ENCODE measurements at places on chromosomes 12 and 14. TPM values are rescaled to one million over a fixed set of nuclear protein-coding genes. Genes with fewer than 3 reads are reported as not detected.

The TTC7B gene
- 29.1 TPM for total RNA-seq

The SLC2A14 gene
- total RNA-seq: 2.7 TPM

DNA sequence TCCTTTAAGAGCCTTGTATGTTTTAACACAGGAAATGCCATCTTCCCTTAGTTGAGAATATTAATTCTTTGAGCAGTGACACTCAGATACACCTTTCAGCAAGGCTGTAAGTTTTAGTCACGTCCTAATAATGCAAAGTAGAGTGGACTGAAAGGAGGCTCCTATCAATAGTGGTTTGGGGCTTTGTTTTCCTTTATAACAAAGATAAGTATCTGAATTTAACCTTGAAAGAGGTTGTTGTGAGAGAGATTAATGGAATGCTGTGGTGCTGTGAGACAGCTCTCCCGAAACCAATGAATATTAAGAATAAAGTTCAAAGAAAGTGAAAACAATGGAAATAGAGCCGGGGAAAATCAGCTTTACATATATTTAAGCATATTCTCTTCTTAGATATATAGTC is 259.6 kb downstream of the ERC1 start:
- no peak overlapping the region for H3K27ac ChIP-seq
- H3K4me3 ChIP-seq: no peak overlapping the region
- DNase-seq: no peak
- H3K36me3 ChIP-seq: no peaks in the 10 kb centered on the region
- H3K4me1 ChIP-seq: no peaks in the 10 kb centered on the region

GRCh38 chr12:103043531-103044486 is 86.3 kb downstream of the ASCL1 start:
- H3K27me3 ChIP-seq: no peaks in the 10 kb centered on the region
- no peak overlapping the region for H3K4me3 ChIP-seq
- H3K4me1 ChIP-seq: no peaks in the 10 kb centered on the region
- no peak overlapping the region for H3K27ac ChIP-seq
- H3K36me3 ChIP-seq: no peaks in the 10 kb centered on the region

DNA sequence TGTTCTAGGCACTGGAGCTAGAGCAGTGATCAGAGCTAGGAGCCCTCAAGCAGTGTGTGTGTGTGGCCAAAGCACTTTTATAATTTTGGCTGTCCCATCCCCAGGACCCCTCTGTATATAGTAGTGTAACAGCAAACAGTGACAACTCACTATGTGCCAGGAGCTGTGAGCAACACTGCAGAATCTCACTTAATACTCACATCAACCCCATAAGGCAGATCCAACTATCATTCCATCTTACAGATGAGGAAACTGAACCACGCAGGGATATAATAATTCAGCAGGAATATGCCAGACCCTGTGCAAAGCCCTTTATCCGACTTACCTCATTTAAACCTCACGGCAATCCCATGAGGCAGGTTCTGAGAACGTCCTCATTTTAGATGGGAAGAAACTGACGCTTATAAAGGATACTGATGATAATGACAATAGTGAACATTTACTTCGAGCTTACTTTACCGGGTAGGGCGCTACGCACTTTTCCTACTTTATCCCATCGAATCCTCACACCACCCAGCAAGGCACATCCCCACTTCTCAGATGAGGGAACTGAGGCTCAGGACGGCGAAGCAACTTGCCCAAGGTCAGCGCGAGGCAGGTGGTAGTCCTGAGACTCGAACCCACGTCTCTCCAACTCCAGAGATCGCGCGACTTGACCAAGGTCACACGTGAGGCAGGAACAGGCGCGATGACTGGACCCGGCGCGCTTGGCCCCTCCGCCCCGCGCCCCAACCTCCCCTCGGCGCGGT is 687 bp downstream of the RAB35 start:
- peak overlapping the region; percentile 87 for H3K27ac ChIP-seq
- peaks cover 19% of the 10 kb centered on the region for H3K4me1 ChIP-seq
- no peaks in the 10 kb centered on the region for H3K27me3 ChIP-seq

- H3K27me3 ChIP-seq: no peaks in the 10 kb centered on the region
- no peak overlapping the region for H3K4me3 ChIP-seq
- no peak overlapping the region for H3K27ac ChIP-seq
- no peaks in the 10 kb centered on the region for H3K36me3 ChIP-seq
- H3K4me1 ChIP-seq: no peaks in the 10 kb centered on the region
These were observed 204.9 kb upstream of the RMST start for GRCh38 chr12:97257726-97258125.

DNA sequence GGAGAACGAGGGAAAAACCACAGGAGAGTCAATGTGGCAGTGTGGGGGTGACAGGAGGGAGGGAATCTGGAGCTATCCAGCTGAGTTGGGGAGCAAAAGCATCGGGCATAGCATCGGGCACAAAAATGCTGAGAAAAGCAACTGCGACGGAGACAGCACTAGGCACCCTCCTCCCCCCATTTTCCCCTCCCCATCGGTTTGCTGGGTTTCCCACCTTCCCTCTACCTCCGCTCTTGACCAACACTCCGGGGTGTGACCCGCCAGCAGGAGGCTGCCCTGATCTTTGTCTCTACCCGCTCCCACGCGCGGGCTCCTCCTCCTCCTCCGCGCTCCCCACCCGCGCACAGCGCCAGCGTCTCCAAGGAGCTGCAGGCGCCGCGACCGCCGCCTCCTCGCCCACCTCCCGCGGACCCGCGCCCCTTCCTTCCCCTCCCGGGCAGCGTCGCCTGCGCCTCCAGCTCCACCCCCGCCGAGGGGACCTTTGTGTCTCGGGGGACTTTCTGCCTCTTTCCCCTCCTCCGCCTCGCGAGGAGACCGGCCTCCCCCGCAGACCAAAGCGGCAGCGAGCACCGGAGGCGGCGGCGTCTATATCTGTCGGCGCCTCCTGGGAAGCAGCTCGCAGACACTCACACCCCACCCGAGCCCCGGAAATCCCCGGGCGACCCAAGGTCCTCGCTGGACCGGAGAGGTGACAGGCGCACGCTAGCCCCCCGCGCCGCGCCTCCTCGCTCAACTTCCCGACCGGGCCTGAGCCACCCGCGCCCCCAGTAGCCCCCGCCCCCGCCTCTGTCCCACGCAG is 920 bp downstream of the CDK17 start:
- H3K27ac ChIP-seq: peak overlapping the region; percentile 98
- no peaks in the 10 kb centered on the region for H3K27me3 ChIP-seq
- peak; percentile 63 for DNase-seq
- peaks cover 3% of the 10 kb centered on the region for H3K4me1 ChIP-seq
- no peaks in the 10 kb centered on the region for H3K36me3 ChIP-seq

DNA sequence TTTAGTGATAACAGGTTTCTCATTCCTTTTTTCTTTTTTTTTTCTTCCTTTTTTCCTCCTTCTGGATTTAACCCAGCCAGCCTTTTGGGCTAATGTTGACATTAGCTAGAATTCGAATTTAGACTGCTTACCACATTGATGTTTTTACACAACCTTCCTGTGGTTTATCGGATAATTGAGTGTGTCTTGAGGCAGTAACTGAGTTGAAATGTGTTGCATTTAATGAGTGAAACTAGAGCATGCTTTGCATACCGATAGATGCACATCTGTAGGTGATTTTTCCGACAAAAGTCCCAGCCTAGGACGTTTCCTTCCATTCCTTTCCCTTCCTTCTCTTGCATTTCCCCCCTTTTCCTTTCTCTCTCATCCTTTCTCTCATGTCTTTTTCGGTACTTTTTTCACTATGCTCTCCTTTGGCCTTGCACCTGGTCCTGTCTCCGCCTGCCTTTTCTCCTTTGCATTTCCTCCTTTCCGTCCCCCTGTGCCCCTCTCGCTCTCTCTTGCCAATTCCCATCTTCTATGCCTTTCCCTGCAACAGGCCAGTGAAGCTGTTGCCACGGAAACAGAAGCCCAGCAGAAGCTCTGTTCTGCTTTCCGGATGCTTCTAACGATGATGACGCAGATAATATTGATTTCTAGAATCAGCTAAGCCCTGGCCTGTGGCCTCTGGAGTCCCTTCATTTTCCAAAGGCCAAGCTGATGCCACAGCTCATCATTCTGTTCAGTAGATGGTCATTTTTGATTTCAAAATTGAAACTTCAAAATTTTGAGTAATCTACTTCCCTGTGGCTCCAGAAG is 76.1 kb downstream of the SLC25A47 start:
- H3K4me3 ChIP-seq: no peak overlapping the region
- H3K27ac ChIP-seq: peak overlapping the region; percentile 25
- no peaks in the 10 kb centered on the region for H3K27me3 ChIP-seq
- no peaks in the 10 kb centered on the region for H3K36me3 ChIP-seq
- H3K4me1 ChIP-seq: no peaks in the 10 kb centered on the region
- no peak for DNase-seq
